NCI-H2171 (cell line): ENCODE measurements at places on chromosomes 4 and X.

DNA sequence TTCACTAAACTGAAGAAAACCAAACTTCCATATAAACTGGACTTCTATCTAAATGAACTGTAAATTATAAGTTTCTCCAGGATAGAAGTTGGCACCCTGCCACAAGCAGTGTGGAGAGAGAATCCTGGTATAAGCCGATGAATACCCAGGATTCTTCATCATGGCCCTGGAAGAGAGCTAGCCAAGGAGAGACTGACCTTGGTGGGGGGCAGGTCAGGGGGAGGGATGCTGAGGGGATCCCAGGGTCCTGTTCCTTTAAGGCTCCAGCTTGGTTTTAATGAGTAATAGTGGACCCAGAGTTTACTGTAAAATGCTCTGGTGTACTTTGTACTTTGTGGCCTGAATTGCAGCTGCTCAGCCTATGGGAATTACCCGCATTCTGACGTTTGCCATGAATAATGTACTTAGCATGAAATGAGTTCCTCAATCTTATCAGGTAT lies 16.9 kb downstream of the RASSF6 start:
- DNase-seq, result no peak

- no peak for DNase-seq
These were observed 178.2 kb upstream of the HCCS start for GRCh38 chrX:10932842-10933440.

DNA sequence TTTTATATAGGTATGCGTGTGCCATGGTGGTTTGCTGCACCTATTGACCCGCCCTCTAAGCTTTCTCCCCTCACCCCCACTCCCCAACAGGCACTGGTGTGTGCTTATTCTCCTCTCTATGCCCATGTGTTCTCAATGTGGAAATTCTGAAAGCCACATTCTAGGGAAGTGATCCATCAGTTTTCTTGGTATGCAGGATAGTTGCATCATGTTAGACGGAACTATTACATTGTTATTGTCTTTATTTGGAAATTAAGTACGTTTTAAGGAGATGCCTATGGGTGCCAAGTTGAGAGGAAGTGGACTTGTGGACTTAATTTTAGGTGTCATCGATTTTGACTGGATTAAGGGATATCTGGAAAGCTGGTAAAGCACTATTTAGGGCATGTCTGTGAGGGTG lies 204.6 kb downstream of the RBM46 start:
- no peak for DNase-seq

DNA sequence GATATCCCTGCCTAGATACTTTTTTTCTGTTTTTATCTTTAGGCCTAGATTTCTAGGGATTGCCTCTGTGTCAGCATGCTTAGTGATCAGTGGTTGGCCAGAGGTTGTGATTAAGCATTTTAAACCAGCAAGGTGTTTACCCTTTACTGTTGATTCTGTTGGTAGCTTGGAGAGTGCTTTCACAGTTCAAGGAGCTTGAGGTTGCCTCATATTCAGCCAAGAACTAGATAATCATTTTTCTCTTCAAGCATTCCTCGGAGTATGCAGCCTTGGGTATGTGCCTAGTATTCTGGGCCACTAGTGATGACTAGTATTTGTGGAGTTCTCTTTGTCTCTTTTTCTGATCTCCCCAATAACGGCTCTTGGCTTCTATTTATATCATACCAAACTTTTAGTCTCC lies 20.4 kb downstream of the APOOL start:
- no peak for DNase-seq

- DNase-seq, result no peak
These were observed 23.2 kb downstream of the APOO start for GRCh38 chrX:23884427-23885024.

- no peak for DNase-seq
These were observed 17.4 kb downstream of the FAM199X start for GRCh38 chrX:104183685-104184084.
